ENCODE measurements at places on chromosomes 2 and 18. TPM values are rescaled to one million over a fixed set of nuclear protein-coding genes. Genes with fewer than 3 reads are reported as not detected.

GRCh38 chr2:54000524-54000923 lies 29.7 kb upstream of the PSME4 start:
- no peaks in the 10 kb centered on the region for H3K36me3 ChIP-seq
- no peak overlapping the region for H3K27ac ChIP-seq
- H3K27me3 ChIP-seq = no peaks in the 10 kb centered on the region
- no peak overlapping the region for H3K4me3 ChIP-seq
- H3K4me1 ChIP-seq = no peaks in the 10 kb centered on the region

DNA sequence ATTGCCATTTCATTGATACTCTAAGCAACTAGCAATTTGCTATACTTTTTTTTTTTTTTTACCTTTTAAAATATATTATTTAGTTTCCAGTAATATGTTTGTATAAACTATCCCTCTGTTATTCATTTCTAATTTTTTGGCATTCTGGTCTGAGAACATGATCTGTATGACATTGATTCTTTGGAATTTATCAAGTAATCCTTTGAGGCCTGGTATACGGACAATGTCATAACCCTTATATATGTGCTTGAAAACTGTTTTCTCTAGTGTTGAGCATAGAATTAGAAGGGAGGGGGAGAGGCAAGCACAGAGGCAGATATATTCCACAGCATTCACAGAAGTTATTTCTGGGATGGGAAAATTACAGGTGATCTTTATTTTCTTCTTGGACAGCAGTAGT lies 48.2 kb upstream of the POLE4 start:
- DNase-seq = no peak
- no peaks in the 10 kb centered on the region for H3K27me3 ChIP-seq
- H3K27ac ChIP-seq = no peak overlapping the region
- H3K4me1 ChIP-seq = no peaks in the 10 kb centered on the region

DNA sequence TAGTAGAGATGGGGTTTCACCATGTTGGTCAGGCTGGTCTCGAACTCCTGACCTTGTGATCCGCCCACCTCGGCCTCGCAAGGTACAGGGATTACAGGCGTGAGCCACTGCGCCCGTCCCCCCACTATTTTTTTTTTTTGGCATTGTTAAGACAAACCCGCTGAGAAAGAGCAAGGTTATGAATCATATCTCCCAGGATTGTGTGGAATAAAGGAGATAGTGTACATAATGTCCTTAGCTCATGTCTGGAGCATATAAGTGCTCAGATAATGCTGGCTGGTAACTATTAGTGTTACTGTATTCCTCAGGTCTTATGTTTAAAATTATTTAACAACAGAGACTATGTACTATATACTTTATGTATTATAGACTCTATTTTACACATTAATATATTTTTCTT lies 36.0 kb downstream of the TTC27 start:
- H3K4me1 ChIP-seq = no peaks in the 10 kb centered on the region
- no peak for DNase-seq
- no peak overlapping the region for H3K4me3 ChIP-seq
- H3K36me3 ChIP-seq = no peaks in the 10 kb centered on the region
- H3K27ac ChIP-seq = no peak overlapping the region

DNA sequence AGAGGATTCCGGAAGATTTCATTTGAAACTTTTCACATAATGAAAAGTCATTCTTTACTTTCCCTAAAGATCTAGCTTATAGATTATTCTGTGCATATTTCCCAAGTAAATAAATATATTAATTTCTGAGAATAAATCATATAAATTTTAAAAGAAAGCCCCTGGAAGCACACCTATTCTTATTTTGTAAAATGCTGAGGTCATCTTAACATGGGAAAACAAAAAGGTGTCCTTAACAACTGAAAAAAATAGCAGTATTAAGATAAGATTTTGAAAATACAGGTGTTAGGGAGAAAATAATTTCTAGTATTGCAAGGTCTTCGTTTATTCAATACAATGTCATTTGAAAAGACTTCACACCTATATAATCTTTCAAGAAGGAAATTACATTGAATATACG lies 567.5 kb upstream of the CHAC2 start:
- no peaks in the 10 kb centered on the region for H3K36me3 ChIP-seq
- no peak overlapping the region for H3K4me3 ChIP-seq
- no peak for DNase-seq
- H3K27me3 ChIP-seq = no peaks in the 10 kb centered on the region

- no peaks in the 10 kb centered on the region for H3K27me3 ChIP-seq
- H3K4me1 ChIP-seq = no peaks in the 10 kb centered on the region
- H3K27ac ChIP-seq = no peak overlapping the region
- H3K4me3 ChIP-seq = no peak overlapping the region
- no peak for DNase-seq
Observed at GRCh38 chr2:180374502-180375281, 367.6 kb upstream of the CWC22 start.

DNA sequence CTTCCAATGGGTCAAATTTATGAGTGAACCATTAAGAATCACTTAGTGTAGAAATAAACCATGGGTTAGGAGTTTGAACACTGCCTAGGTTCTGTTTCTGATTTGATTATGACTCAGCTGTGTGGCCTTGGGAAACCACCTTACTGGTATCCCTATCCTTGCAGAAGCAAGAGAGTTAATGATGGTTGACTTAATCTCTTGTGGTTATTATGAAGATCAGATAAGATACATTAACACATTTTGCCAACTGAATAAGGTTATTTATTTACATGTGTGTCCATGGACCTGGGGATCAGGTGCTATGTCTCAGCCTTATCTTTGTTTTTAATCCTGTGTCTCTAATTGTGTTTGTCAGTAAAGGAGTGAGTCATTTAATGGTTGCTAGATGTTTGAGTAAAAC lies 5.4 kb upstream of the KCNJ13 start:
- DNase-seq = peak; percentile 8
- H3K4me3 ChIP-seq = no peak overlapping the region
- H3K36me3 ChIP-seq = 0 out of 2 replicates have a peak, but pooled peaks cover 6% of the 10 kb centered on the region
- peaks cover 47% of the 10 kb centered on the region for H3K4me1 ChIP-seq
- no peaks in the 10 kb centered on the region for H3K27me3 ChIP-seq
- peak overlapping the region; percentile 67 for H3K27ac ChIP-seq

Gene NCKAP1
- total RNA-seq = 174 TPM
